ENCODE measurements at places on chromosomes 2 and 18.
A peak's percentile ranks its signal among the peaks of the same experiment; 100 is the strongest.

DNA sequence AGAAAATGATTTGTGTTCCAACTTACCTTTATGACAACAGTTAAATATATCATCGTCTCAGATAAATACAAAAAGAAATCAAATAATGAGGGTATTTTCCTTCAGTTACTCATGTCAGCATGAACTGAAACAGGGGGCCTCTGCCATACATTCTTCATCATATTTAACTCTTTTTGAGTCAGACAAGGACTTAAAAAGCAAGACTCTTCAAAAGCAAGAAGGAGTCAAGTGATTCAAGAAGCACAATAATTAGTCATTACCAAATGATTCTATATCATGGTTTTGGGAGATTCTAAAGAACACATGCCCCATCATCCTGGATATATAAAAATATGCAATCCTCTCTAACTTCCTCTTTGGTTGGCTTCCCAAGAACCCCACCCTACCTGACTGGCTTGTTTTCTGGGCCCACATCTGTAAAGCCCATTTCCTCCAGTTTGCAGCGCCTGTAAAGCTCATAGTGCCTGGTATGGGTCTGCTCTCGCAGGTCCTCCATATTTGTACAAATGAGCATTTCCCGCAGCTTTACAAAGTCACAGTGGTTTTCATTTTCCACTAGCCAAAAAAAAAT, 49.7 kb downstream of the SEPTIN10 start:
- no peak for DNase-seq

DNA sequence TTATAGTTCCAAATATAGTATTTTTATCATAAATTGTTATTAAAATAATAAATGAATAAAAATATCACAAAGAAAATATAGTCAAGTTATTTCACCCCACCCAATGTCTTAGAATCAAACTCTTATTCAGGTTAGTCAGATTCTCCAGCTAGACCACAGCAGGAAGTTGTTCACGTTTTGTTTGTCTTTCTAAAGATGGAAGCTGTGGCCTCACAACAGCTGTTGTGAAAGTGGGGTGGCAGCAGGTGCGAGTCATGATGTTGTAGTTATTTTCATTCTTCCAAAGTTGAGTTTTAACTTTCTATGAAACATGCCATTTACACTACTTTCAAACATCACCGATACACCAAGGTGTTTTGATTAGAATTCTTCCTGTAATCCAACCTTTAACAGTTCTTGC, 272.9 kb downstream of the SLC8A1 start:
- DNase-seq: no peak

- DNase-seq: no peak
Measured at GRCh38 chr2:43441195-43441594, 154.6 kb downstream of the THADA start.

GRCh38 chr2:28644760-28645159, 106.9 kb upstream of the PPP1CB start:
- no peak for DNase-seq

GRCh38 chr2:31233741-31234682, at the start of gene EHD3:
Gene EHD3, plus strand, starts transcription at chr2:31234152. Its CDS starts 470 bp downstream, at chr2:31234622.
- DNase-seq: peak; percentile 52

Measured in stimulated activated CD8-positive, alpha-beta memory T cell treated with anti-CD3 and anti-CD28 coated beads, Interleukin-12 subunit alpha, Interleukin-12 subunit beta, amount 100 ng/mL, for 1 hour (primary cell).